ENCODE measurements at places on chromosomes 6 and 20.

GRCh38 chr6:28634761-28635546 is 109.3 kb downstream of the GPX5 start:
- no peak for DNase-seq

DNA sequence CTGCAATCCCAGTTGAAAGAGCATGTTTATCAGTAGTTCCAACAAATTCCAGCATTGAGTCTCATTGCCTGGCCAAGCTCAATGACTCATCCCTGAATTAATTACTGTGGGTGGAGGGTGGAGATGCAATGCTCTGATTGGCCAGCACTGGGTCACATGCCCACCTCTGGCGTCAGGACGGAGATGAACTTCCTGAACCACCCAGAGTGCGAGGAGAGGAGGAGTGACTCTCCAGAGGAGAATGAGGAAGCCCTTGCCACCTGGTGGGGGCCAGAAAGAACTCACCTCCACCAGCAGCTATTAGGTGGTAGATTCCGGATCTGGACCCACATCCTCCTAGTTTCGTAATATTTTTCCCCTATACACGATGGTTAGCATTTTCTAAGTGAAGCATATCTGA is 283.9 kb downstream of the TBC1D7 start:
- DNase-seq: peak; percentile 15

- DNase-seq: no peak
Observed at GRCh38 chr6:14743144-14743473, 502.8 kb upstream of the JARID2 start.

GRCh38 chr6:63372951-63373533 is 53.3 kb upstream of the LGSN start:
- DNase-seq: no peak

DNA sequence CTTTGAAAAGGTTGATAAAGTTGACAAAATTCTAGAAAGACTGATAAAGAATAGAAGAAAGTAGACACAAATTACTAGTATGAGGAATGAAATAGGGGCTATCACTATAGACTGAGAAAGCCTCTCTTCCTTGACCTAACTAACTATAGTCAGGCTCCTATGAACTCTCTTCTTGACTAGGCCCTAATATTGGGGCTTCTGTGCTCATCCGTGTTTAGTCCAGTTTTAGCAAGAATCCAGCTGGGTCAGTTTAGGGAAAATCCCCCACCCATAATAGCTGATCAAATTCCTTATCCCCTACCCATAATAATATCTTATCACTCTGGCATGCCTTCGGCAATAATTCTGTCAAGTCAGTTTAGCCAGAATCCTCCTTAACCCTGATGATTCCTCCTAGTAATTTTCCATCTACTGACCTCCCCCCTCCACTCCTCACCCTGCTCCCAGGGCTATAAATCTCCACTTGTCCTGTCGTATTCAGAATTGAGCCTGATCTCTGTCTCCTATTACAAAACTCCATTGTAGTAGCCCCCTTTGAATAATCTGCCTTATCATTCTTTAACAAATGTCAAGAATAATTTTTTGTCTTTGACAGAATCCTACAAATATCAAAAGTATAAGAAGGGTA is 138.1 kb downstream of the TFAP2A start:
- DNase-seq: no peak

DNA sequence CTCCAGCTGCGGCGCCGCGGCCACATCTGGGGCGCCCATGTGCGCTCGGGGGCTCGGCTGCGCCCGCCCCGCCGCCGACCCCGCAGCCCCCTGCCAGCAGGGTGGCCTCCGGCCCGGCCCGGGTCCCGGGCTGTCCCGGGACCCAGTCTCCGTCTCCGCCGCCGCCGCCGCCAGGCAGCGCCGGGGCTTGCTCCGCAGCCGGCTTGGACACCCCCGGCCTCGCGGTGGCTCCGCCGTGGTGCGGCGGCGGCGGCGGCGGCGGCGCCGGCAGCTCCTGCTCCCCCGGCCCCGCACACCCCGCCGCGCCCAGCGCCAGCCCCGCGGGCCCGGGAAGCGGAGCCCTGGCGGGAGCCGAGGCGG is 219 bp downstream of the ISM1 start:
- no peak for DNase-seq

GRCh38 chr6:148345176-148345575 is 2.5 kb downstream of the SASH1 start:
- DNase-seq: no peak

- no peak for DNase-seq
Observed at GRCh38 chr6:158778005-158778527, 41.1 kb downstream of the EZR start.

- no peak for DNase-seq
Observed at GRCh38 chr6:142763205-142763604, 181.8 kb downstream of the HIVEP2 start.

- no peak for DNase-seq
Observed at GRCh38 chr20:16474363-16474762, 98.9 kb downstream of the KIF16B start.

DNA sequence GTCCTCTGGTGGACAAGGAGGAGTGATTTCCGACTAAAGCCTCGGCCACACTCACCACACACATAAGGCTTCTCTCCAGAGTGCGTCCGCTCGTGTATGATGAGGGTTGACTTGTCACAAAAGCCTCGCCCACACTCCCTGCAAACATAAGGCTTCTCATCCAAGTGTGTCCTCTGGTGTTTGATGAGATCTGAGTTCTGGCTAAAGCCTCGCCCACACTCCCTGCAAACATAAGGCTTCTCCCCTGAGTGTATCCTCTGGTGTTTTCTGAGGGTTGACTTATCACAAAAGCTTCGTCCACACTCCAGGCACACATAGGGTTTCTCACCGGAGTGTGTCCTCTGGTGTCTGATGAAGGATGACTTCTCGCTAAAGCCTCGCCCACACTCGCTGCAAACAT is 12.9 kb upstream of the SNRPB start:
- DNase-seq: no peak

- DNase-seq: no peak
Observed at GRCh38 chr6:10800810-10801209, 37.5 kb downstream of the MAK start.

GRCh38 chr6:9404351-9405146 is 969.2 kb upstream of the SLC35B3 start:
- DNase-seq: no peak

- no peak for DNase-seq
Observed at GRCh38 chr20:50678169-50678898, 13.0 kb downstream of the RIPOR3 start.

DNA sequence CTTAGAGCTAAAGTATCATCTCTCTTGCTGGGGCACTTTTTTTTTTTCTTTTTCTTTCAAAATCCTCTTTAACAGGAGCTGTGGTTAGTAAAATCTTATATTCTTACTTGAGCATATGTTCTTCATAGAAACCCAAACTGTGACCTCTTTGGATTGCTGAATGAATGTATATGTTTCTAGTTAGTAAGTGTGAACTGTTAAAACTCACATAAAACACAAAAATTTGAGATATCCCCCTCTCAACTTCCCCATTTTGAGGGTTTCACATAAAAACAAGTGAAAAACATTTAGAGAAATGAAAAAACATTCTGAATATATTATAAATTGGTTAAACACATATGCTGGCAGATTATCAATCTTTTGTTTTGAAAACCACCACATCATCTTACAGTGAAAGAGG is 78.1 kb downstream of the INSM1 start:
- no peak for DNase-seq

DNA sequence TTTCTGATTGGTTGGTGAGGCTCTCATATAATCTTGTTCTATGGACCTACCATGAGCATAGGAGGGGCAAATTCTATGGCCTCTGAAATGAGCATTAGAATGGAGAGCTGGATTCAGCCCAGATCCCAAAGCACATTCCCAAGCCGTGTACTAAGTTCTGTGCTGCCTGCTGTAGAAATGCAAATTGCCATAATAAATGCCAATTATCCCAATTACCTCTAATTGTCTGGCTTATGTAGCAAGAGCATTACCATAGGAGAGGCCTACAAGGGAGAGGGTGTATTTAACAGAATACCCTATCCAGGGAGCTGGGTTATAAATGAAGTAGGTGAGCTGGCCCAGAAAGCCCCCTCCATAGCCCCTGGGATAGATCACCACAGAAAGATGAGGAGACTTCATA is 126.8 kb downstream of the LRFN2 start:
- no peak for DNase-seq

DNA sequence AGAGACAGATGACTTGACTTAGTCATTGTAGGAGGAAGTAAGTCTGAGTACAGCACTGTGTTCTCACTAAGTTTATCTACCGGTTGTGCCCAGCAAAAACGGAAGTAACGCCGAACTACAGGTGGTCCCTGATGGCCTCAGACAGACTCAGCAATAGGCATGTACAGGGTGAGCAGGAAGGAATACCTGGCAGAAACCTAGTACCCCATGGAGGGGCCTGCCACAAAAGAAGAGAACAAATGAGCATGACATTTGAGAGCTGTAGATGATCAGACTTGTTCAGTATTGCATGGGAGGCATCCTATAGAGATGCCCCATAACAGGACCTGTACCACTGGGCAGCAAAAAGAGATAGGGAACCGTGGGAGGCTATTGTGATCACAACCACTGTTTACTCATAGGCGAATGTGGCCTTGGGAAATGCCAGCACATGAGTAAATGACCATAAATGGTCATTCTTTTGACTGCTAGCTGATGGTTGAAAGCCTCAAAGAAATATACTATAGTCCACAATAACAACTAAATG is 106.4 kb upstream of the TAB2 start:
- DNase-seq: peak; percentile 76

- no peak for DNase-seq
Observed at GRCh38 chr6:43183441-43183840, 1.4 kb downstream of the CUL9 start.

DNA sequence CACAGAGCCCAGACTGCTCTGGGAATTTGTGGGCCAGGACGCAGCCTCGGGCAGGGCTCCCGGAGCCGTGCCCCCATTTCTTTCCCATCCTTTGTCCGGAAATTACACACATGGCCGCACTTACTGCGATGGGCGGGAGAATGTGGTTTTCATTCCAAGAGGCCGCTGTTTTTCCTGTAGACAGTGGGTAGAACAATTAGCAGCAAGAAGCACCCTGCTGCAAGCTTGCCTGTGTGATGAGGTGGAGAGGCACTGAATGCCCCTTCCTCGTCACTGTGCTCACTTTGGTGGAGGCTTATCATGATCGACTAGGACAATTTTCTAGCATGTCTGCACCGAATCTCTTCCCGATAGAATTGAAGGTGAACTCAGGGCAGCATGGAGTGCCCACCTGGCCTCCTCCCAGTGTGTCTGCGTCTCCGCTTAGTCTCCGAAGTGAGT is 102.8 kb downstream of the DACT2 start:
- DNase-seq: no peak

DNA sequence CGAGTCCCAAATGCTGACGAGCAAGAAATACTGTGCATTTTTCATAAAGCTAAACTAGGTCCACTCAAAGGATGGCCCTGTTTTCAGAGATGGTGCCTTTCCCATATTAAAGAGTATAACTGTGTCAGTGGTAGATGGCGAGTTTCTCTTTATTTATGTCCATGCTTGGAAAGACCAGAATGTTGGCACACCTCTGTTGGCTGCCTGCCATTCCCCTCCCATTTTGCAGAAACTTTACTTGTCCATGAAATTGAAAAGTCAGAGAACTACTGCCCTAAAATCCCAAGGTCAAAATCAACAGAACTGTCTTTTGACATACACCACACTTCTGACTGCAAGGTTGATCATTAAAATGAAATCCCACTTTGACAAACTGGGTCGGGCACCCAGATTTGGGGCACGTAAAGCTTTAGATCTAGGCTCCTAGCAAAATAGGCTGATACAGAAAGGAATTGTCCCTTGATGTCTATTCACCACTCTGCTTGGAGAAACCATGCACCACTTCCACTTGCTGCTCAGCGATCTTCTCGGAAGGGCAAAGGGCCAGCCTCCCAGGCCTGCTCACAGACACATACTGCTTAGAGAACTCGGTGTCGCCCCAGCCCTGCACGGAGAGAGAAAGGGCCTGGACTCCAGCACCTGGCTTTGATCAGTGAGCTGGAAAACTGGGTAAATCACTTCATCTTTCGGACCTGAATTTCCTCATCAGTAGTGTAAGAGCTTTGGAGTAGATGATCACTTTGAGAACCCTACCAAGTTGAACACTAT is 130.0 kb downstream of the AGPAT4 start:
- DNase-seq: no peak

DNA sequence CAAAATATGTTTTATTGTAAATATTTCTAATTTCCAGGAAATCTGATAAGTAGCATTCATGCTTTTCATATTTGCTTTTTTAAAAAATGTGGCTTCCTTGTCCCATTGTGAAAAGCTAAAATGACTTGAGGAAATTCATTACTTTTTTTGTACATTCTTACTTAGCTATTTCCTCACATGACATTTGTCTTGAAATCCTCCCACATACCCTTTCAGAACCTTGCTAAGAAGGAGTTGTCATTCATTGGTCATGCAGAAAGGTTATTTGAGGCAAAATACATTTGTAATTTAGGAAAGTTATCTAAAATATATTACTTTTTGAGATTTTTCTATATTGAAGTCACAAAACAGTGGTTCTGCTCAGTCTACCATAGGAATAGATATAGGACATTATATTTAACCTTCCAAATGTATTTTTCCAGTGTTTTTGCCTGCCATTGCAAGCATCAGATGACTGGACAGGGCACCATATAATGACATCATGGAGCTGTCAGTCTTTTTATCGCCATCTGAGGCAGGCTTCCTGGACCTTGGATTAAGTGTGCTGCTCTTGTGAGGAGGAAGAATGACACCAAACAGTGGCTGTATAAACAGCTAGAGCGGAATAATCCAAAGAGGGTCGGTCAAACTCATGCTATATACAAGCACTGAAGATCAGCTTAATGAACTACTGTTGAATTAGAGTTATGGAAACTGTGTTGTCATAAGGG is 109.4 kb upstream of the HCRTR2 start:
- peak; percentile 53 for DNase-seq

GRCh38 chr6:73451223-73452106 is 632 bp downstream of the CGAS start:
- DNase-seq: peak; percentile 53

DNA sequence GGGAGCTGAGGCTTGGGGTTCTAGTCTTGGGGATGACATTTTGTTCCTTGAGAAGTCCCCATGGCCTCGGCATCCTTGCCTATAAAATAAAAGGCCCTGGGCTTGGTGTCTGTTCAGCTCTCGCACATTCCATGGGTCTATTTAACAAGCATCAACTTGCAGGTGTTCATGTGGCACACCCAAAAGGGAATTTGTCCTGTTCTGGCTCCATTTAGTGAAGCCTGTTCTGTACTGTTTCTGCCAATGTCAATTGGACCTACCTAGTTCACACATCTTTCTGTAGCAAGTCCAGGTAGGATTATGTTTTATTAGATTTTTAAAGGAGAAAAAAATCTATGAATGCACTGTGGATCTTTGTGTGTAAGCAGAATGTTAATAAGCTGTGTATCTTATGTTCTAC is 262.0 kb downstream of the HIVEP2 start:
- no peak for DNase-seq

DNA sequence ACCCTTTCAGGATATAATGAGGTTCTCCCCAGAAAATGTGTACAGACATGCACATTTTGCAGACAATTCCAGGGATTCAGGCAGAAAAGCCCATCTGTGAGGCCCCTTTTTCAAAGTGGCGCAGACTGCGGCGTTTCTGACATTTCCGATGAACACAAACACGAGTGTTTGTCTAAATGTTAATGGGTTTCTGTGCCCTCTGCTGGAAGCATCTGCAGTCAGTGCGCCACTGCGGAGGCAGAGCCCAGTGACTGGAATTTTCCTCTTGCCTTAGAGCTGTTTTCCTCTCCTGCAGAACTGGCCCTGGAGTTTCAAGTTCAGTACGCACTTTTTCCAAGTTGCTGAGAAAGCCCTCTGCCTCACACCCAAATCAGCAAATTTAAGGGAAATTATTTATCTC is 15.3 kb downstream of the ANKRD60 start:
- no peak for DNase-seq

Measured in suppressor macrophage treated with lipopolysaccharide for 4 hours (primary cell).